ENCODE measurements at places on chromosomes 16 and 17.
A peak's percentile ranks its signal among the peaks of the same experiment; 100 is the strongest.

- peak; percentile 30 for DNase-seq
These were observed 19.5 kb downstream of the PCTP start for GRCh38 chr17:55770196-55770870.

DNA sequence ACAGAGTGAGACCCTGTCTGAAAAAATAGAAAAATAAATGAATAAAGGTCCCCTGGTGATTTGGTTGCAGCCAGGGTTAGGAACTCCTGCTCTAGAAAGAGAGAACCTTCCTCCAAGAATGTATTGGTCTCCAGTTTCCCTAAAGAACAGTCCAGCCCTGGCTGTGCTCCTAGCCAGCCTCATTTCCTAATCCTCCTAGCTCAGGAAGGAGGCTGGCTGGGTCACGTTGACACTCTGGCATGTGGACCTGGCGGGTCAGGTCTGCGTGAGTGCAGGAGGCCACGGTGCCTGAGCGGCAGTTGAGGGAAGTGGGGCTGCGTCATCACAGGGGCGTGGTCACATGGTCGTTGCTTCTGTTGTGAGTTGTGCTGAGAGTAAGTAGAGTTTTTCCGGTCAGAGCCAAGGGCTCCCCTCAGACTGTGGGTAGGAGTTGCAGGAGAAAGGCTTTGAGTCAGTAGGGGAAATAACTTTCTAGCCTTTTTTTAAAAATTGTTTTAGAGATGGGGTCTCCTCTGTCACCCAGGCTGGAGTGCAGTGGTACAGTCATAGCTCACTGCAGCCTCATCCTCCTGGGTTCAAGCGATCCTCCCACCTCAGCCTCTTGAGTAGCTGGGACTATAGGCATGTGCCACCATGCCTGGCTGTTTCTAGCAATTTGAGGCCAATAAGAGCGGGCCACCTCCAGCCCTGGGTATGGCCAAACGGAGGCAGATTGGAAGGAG is 194.0 kb upstream of the CIBAR2 start:
- peak; percentile 78 for DNase-seq

DNA sequence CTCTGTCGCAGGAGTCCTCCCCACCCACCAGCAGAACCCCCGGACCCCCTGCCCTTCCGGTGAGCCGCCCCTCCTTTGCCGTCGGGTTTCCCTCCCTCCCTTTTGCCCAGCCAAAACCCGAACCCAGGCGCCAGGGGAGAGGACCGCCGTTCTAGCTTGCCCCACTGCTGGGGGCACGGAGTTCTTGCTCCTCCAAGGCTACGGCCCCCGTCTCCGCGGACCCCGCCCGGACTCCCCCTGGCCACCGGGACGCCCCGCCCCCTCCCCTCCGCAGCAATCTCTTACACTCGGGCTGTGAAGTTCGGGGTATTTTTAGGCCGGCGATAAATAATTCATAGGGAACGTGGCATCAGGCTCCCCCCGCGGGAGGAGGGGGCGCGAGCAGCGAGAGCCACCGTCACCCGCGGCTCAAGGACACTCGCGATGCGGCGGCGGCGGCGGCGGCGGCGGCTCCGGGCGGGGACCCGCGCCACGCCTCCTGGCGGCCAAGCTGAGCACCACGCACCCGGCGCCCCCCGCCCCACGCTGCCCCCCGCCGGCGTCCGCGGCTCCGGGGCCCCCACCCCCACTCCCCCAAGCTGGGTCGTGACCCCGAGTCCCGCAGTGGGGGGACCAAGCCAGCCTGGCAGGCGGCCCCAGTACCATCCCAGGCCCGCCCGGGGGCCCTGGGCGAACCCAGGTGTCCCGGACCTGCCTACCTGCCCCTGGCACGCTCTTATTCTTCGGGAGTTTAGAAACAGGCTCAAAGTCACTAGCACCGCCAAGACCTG is at the start of gene GRIN2C:
TSS of gene GRIN2C (minus strand) at position 427 of the 770 bp plus-strand sequence. CDS start 4,793 bp downstream, outside the sequence.
- DNase-seq: no peak

DNA sequence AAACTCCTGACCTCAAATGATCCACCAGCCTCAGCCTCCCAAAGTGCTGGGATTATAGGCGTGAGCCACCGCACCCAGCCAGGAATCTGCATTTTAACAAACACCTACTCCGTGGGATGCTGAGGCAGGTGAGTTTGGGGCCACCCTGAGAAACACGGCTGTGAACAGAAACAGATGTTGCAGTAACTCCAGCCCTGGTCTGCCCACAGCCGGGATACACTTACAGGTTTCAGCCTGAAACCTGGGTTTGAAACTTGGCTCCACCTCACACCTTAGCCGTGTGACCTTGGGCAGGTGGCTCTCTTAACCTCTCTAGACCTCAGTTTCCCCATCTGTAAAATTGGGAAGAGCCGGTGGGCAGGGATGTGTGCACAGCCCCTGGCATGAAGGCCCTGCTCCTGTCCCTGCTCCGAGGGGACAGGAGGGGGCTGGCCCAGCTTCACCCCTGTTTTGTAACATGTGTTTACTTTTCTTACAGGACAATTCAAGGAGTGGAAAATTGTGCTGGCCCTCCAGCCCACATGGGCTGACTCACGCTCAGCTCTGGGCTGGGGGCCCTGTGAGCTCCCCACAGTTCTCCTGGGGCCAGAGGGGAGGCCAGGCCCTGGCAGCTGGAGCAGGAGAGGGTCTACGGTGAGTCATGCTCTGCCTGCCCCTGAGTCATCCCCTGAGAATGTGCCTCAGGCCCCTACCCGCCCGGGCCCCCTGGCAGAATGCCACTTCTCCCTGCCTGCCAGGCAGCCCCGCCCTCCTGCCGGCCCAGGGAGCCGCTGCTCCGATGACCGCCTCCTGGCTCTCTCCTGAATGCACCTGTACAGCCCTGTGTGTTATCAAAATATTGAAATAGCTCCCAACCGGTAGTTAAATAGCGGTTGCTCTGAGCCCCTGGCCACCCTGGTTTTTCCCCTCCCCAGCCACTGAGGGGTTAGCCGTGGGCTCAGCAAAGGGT is 7.7 kb upstream of the PPL start:
- DNase-seq: peak; percentile 58

DNA sequence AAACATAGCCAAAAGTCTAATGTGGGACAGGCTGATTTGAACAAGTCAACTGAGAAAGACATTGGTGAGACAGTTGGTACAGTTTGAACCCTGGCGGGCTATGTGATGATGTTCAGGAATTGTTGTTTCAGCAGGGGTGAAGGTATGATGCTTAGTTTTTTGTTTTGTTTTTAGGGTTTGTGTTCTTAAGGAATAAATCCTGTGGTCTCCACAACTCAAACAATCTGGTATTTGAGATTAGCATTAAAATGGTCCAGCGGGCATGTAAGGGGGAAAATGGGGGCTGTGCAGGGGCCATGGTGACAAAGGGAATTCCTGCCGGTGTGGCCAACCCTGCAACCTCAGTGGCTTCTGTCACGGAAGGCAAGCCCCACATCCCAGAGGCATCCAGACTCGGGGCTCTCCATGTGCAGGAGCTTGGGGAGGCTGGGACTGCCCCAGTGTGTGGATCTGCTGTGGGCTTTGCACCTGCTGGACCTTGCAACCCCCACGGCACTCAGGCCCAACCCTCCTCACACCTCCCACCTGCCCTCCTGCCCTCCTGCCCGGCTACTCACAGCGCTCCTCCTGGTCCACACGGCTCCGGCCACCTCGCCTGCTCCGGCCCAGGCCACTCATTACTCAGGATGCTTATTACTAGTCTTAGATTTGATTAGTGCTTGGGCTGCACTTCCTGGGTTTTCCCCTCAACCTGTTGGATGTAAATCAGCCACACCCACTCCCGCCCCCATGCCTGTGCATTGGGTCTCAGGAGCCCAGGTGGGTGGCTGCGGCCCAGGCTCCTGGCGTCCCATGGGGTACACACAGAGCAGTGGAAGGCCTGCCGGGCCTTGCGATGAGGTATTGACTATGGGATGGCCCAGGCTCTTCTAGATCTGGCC is at the start of gene TNFRSF13B:
TSS of gene TNFRSF13B (minus strand) at position 661 of the 881 bp plus-strand sequence. CDS start at position 618, 43 bp downstream.
- DNase-seq: no peak
